ENCODE measurements at places on chromosomes 12 and 14.

- H3K4me3 ChIP-seq = peak overlapping the region; percentile 34
- H3K4me1 ChIP-seq = peaks cover 37% of the 10 kb centered on the region
- peaks cover 56% of the 10 kb centered on the region for H3K36me3 ChIP-seq
- DNase-seq = no peak
- peak overlapping the region; percentile 22 for H3K27ac ChIP-seq
Measured at GRCh38 chr12:46364777-46365580, 7.6 kb downstream of the SLC38A2 start.

- no peaks in the 10 kb centered on the region for H3K36me3 ChIP-seq
- no peaks in the 10 kb centered on the region for H3K27me3 ChIP-seq
- no peak overlapping the region for H3K4me3 ChIP-seq
- H3K27ac ChIP-seq = no peak overlapping the region
- DNase-seq = no peak
- H3K4me1 ChIP-seq = peaks cover 5% of the 10 kb centered on the region
Measured at GRCh38 chr12:19548834-19549233, 109.5 kb downstream of the AEBP2 start.

DNA sequence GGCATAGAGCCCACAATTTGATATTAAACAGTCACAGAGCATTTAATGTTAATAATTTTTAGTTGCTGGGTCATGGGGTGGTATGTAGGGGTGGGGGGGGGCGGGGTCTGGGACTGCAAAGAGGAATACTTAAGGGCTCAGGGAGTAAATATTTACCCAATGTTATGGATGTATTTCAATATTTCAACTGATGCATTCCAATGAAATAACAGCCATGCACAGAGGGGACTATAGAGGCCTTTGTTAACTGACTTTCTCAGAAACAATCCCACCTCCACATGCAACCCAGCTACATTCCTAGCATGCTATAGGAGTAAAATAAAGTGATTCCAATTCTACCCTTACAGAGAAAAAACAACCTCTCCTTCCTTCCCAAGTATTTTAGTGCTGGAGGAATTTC lies 7.9 kb upstream of the BBS10 start:
- DNase-seq = no peak
- no peaks in the 10 kb centered on the region for H3K27me3 ChIP-seq
- no peak overlapping the region for H3K27ac ChIP-seq
- H3K4me1 ChIP-seq = no peaks in the 10 kb centered on the region
- H3K36me3 ChIP-seq = peaks cover 5% of the 10 kb centered on the region

DNA sequence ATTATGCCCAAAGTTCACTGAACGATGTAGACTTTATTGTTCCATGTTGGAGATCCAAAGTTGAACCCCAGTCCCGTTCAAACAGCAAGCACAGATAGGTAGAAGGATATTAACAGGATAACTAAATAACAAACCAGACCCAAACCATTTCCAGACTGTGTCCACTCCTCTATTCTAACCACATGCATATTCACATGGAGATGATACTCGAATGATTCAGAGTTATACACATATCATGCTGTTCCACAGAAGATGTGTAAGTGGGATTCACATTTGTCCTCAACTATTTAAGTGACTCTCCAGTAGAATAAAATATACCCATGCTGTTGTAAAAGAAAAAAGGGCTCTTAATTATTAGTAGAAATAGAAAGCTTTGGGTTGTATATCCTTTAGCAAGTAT lies 185.9 kb downstream of the ITPR2 start:
- H3K36me3 ChIP-seq = peaks cover 2% of the 10 kb centered on the region
- H3K4me3 ChIP-seq = no peak overlapping the region
- no peaks in the 10 kb centered on the region for H3K4me1 ChIP-seq
- DNase-seq = no peak
- no peak overlapping the region for H3K27ac ChIP-seq

DNA sequence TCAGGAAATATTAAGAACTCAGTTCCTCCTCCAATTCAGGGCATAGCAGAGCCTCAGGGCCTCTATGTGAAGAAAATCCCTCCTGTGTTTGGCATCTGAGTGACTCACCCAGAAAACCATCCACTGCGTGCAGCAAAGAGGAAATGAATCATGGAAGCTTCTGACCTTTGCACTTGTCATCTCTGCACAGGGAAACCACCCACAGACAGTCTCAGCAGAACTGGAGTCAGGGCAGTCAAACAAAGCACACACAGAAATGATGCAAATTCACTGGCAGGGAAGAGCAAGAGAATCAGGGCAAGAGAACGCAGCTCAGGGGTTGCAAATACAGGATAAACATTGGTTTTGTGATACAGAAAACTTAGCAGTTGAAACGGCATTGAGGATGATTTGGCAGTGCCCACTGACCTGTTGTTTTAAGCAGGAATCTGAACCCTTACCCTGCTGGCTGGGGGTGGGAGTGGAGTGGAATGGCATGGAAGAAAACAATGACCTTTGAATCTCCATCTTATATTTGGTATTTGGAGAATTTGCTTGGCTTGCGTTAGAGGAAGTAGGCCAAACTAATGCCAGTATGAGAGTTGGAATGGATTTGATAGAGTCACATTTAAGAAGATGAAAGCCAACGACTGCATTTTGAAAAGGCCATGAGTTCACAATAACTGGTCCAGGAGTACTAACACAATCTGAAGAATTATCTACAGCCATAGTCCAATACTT lies 53.5 kb downstream of the PHLDA1 start:
- peaks cover 32% of the 10 kb centered on the region for H3K4me1 ChIP-seq
- H3K36me3 ChIP-seq = no peaks in the 10 kb centered on the region
- peak overlapping the region; percentile 71 for H3K27ac ChIP-seq
- H3K4me3 ChIP-seq = no peak overlapping the region
- no peaks in the 10 kb centered on the region for H3K27me3 ChIP-seq

DNA sequence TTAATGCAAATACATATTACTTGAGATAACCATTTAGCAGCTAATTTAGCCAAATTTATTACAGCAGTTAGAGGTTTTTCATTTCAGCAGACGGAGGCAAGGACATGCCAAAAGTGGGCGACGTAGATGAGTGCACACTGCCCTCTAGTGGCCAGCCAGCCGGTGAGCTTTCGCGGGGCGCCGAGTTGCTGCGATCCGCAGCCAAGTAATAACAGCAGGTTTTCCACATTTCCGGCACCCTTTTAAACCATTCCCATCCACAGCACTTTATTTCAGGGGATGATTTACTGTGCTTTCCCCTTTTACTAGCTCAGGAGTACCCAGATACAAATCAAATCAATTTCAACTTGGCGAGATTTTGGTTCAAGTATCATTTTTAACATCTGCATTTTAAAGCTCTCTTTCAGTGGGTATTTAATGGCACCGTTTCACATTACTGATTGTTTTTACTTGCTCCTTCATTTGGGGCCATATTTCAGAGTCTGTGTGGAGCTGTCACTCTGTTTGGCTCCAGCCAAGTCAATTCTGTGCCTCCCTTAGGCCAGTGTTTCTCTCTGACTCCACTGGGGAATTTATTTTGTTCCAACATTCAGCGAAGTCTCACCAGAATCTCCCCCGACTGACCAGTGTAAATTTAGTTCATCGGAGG lies 158.0 kb downstream of the EGLN3 start:
- DNase-seq = peak; percentile 15
- no peaks in the 10 kb centered on the region for H3K36me3 ChIP-seq
- H3K4me3 ChIP-seq = no peak overlapping the region

GRCh38 chr12:58566599-58566998 lies 353.7 kb downstream of the LRIG3 start:
- H3K4me1 ChIP-seq = no peaks in the 10 kb centered on the region
- no peak for DNase-seq
- no peaks in the 10 kb centered on the region for H3K36me3 ChIP-seq
- H3K27ac ChIP-seq = no peak overlapping the region
- H3K27me3 ChIP-seq = no peaks in the 10 kb centered on the region
- H3K4me3 ChIP-seq = no peak overlapping the region
